ENCODE measurements at places on chromosomes 7 and 10. TPM values are rescaled to one million over a fixed set of nuclear protein-coding genes. Genes with fewer than 3 reads are reported as not detected.

The OIT3 gene
- total RNA-seq = not detected

DNA sequence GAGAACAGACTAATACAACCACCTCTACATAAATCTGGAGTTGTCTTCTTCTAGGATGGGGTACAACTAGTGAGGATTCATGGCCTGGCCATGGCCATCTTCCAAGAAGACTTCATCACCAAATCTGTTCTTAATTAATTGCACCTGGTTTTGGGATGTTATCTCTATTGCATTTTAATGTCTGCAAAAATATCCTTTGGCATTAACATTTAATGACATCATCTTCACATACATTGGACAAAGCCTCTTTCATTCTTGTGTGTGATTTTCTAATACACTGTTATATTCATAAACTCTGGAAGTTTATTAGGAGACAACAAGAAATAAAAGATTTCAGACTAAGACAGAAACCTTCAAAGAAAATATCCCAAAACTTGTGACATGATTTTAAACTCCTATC is 124.2 kb upstream of the ABCB5 start:
- DNase-seq = no peak

GRCh38 chr7:111730057-111730456 is 167.8 kb upstream of the IMMP2L start:
- DNase-seq = no peak

GRCh38 chr10:99695761-99696160 is 36.2 kb downstream of the COX15 start:
- no peak for DNase-seq

DNA sequence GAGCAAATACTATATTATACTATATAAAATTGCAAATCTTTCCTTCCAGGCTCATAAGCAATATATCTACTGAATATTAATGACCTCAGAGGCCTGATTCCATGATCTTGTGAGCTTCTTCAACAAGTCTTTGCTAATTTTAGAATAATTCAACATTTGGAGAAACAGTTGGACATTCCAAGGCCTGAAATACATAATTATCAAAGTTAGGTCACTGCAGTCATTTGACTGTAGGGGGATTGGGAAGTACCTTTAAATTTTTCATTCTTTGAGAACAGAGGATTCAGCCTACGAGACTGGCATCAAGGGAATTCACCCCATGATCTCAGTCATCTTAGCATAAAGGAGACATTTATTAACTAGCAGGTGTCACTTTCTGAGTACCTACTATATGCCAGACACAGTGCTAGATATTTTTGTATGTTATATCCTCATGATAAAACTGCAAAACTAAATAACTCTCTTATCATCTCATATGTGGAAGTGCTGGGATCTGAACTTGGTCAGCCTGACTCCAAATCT is 85.4 kb downstream of the DOCK4 start:
- no peak for DNase-seq

Data from mesenteric fat pad (tissue), 1 donor.